Stimulated activated CD8-positive, alpha-beta memory T cell treated with anti-CD3 and anti-CD28 coated beads, Interleukin-7, amount 100 ng/mL, for 1 hour (primary cell): ENCODE measurements at places on chromosomes 5 and 9.

GRCh38 chr9:91023741-91024140, 222.1 kb downstream of the SYK start:
- DNase-seq = no peak

DNA sequence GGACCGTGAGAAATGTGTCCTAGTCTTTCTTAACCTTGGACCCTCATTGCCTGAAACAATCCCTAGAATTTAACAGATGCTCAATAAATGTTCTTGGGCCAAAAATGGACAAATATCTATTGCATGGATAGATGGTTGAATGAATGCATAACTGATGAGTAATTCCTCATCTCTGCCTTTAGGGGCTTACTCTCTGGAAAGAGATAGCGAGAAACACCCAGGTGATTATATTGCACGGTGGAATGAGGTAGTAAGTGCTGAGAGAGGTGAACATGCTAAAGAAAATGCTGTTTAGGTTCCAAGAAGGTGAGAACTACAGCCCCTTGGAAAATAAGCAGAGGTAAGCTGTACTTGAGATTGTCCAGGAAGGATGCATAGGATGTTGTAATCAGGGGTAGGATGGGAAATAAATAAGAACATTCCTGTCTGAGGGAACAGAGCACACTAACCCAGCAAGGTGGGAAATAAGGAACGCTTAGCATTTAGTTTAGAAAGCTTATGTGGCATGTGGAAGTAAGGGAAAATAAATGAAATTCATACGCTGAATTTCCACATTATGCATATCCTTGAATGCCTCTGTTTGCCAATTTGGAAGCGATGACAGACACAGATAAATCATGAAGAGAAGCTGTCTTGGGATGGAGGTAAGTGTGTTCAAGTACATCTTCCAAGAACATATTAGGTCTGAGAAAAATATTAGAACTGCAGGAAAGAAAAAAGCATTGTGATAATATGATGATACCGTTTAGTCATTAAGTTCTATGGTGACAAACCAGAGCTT, 426.6 kb downstream of the ARHGEF28 start:
- no peak for DNase-seq

DNA sequence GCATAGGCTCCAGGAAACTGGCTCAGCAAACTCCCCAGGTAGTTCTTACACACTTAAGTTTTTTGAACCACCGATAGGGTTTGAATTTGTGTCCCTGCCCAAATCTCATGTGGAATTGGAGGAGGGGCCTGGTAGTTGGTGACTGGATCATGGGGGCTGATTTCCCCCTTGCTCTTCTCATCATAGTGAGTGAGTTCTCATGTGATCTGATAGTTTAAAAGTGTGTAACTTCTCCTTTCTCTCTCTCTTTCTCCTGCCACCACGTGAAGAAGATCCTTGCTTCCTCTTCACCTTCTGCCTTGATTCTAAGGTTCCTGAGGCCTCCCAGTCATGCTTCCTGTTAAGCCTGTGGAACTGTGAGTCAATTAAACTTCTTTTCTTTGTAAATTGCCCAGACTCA, 22.4 kb upstream of the HACD4 start:
- no peak for DNase-seq

- DNase-seq = no peak
Measured at GRCh38 chr5:164181604-164182003, 676.2 kb downstream of the MAT2B start.

DNA sequence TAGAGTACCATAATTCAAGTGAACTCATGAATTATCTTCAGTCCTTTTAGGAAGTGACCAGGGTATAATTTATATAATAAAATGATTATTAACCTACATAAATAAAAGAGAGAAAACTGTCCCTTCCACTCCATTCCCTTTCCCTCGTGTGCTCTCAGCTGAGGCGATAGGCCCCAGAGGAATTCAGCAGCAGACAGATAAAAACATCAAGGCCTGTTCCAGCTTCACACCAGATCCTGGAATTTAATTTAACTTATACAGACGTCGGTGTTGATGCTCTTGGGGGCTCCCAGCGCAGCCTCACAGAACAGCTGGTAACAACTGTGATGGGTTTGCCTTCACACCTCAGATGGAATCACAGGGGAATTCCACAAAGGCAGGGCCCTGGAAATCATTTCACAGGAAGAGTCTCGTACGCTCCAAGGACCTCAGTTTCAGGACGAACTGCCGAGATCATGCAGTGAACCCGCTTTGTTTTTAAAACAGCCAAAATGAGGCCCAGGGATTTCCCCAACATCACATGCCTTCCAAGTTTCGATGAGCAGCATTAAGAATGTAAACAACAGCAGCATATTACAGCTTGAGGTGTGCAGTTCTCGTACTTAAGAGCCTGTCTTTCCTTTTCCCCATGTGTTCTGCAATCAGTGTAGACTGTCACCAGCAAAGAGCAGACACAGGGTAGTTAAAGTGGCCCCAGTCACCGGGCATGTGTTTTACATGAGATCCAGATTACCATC, 73.6 kb upstream of the ALDH1B1 start:
- DNase-seq = no peak

DNA sequence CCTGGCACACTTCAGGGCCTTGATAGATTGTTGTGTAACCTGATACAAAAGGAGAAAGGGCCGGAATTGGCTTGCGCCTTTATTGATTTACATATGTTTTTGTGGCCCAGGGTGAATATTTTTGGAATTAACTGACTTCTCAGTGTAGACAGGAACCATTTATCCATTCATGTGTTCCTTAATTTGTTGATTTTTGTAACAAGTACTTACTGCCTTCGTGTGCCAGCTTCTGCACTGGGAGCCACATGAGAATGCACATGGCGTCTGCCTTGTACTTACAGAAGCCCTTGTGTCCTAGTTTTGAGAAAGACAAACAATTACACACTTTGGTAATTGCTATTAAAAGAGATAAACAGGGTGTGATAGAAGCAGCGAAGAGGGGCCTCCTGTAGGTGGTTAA, 26.4 kb downstream of the EHMT1 start:
- DNase-seq = no peak

- no peak for DNase-seq
Measured at GRCh38 chr9:41229408-41230401, 40.6 kb upstream of the ZNG1F start.

DNA sequence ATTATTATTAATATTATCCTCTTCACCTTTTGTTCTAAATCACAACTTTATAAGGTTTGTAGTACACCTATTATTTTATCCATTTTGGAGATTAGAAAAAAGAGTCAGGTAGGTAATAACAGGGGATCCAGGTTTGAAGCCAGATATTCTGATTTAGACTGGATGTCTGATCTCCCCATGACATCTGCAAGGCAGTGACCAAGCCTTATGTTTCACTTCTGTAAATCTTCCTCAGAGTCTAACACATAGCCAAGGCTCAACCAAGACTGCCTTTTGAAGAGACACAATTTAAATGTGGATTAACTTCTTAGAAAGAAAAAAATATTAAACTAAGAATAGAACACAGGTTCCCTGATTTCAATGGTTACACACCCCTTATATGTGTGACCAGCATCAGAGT, 44.2 kb downstream of the CETN3 start:
- no peak for DNase-seq

DNA sequence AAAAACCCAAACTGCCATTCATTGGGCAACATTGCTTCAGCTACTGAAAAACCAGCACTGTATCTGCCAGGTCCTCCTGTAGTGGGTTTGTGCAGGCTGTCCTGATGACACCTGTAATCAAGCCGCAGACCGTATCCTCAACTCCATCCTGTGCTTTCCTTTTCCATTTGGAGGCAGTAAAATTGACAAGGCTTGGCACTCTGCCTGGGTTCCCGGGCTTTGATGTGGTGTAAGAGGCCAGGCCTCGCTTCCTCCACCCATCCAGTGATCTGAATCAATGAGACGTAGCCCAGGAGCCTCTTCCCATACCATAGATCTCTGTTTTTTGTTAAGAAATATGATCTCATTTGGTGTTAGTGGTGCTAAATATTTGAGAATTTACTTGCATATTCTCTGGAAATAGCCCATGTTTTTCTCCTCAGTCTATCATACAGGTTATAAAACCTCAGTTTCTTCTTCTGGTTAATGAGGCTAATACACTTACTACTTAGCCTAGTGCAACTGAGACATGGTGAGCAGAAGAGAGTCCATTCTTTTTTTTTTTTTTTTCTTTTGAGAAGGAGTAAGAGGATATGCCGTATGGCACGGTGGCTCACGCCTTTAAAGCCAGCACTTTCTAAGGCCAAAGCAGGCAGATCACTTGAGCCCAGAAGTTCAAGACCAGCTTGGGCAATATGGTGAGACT, 34.8 kb downstream of the LSM11 start:
- no peak for DNase-seq

DNA sequence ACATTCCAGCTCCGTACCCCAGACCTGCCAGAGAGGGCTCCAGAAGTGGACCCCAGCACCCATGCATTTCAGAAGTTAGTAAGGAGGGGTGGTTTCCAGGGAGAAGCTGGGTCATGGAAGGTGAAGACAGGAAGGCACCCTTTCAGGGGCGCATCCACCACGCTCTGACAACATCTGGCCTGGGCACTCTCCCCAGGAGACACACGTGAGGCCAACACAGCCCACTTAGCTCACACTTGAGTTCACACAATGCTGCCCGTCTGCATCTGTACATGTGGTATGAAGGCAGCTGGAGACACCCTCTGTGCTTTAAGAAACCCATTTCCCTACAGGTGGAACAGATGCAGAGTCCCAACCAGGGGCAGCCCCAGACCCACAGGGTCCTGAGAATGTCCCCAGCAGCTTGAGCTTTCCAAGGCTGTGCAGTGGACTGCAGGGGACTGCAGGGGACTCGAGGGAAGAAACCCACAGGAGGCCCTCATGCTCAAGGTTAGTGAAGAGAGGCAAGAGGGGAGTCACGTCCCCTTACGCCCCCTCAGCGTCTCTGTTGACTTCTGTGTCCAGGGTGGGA, 326.8 kb upstream of the IRX1 start:
- DNase-seq = no peak

DNA sequence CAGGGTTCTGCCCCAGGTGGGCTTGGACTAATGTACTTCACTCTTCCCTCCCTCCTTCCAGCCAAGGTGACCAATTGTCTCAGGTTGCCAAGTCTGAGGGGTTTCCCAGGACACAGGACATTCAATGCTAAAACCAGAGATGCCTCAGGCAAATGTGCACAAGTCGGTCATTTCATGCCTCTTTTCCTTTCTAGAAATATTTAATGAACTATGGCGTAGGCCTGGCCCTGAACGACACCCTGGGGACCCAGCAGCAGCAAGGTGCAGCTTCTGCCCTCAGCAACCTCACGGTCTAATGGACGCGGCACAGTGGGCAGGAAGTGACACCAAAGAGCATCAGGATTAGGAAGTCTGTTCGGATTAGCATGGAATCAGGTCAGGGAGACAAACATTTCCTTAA, 148.1 kb downstream of the MTX3 start:
- no peak for DNase-seq

DNA sequence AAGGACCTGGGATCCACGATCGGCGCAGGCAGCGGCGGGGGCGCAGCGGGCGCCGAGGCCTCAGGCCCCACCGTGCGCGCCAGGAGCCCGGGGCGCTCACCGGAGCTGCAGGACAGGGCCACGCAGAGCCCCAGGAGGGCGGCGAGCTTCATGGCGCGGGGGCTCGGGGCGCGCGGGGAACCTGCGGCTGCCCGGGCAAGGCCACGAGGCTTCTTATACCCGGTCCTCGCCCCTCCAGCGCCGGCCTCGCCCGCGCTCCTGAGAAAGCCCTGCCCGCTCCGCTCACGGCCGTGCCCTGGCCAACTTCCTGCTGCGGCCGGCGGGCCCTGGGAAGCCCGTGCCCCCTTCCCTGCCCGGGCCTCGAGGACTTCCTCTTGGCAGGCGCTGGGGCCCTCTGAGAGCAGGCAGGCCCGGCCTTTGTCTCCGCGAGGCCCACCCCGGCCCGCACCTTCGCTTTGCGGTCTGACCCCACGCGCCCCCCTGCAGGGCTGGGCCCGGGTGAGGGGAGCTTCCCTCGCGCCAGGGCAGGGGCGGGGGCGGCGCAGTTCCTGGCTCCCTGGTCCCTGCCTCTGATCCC, at the start of gene SCGB3A1:
Gene SCGB3A1, minus strand, starts transcription at position 189 of the 577 bp plus-strand sequence. Its CDS starts 37 bp downstream, at position 152.
- DNase-seq = no peak

DNA sequence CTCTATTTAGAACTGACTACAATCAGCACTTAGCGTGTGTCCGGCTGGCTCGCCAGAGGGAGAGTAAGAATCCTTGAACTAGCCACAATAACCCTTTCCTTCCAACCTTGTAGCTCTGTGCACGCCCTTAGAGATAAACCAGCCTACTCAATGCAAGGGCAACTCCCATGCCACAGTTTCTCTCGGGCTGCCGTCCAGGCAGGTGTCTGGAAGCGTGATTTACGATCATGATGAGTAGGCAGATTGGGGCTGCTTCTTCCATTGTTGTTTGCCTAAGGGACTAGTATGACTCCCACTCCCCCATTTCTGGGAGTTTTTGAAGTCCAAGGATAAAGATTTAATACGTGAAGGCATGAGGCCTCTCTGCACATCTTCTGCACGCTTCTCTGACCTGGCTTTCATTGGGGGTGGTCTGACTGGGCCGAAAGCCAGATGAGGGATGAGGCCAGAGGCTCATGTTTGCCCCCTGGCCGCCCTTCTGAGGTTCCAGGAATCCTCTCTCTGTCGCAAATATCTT, 134.0 kb upstream of the MYO10 start:
- DNase-seq = no peak

- DNase-seq = no peak
Measured at GRCh38 chr5:15560421-15560820, 60.4 kb downstream of the FBXL7 start.

DNA sequence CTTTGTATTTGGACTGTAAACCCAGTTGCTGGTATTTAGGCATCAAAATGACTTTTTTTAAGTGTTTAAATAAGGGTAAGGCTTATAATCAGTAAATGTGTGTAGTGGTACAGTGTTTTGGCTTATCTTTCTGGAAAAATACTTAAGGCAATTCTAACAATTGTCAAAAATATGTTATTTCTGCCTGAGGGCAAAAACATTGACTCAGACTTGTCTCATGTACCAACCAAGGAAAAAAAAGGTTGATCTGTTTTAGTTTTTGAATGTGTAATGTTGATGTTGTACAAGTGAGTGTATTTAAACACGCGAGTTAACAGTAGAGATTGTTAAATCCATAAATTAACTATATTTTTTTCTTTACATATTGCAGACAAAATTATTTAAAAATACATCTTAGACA, 277.8 kb upstream of the TYRP1 start:
- no peak for DNase-seq

DNA sequence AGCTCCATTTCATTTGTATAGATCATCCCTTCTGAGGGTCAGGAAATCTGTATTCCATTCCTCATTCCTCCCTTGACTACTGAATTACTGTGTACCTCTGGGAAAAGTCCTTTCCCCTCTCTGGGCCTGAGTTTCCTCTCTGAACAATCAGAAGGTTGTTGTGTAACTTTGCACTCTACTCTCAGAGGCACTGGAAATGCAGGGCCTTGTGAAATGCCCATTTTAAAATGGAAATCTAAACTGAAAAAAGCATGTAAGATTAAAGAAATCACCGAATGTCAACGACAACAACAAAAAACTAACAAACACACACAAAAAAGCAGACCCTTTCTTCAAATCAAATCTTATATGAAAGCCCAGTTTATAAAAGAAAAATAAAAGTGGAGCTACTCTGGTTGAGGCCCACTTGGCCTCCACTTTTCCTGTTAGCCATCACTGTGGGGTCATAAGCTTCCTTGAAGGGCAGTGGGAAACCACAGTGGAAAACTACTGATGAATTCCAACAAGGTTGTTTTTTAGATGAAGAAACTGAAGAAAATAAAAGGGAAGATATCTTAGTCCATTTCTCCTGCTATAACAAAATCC, 21.6 kb upstream of the GRPEL2 start:
- no peak for DNase-seq
